ENCODE measurements at places on chromosomes 16 and 17.

DNA sequence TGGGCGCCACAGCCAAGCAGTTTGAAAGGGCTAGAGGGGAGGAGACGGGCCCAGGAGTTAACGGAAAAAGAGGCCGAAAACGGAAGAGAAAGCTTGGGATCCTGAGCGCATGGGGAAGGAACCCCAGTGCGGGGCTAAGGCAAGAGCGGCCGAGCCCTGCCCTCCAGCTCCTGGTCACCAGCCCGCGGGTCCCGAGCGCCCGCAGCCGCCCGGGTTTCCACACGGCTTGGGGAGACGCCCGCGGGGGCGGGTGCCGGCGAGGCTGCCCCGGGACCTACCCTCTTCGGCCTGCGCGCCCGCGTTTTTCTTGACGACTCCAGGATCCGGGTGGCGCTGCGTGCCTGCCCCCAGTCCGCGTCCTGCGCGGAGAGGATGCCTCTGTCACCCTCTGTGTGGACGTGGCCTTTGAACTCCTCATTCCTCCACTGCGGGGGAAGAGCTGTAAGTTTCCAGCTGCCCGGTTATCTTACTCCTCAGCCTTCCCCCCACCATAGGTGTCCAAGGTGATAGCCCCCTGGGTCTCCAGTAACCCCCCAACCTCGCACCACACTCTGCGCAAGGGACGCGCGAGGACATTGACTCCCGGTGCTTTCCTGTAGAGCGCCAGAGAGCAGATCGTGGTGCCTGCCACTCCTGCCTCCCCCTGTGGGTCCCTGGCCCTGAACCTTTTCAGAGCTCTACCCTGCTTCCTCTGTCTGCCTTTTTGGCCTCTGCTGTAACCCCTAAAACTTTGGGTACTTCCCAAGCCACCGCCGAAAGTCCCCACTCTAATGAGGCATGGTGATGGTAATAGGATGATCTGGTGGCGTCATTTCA, 1.7 kb upstream of the CDH11 start:
- DNase-seq, result no peak

GRCh38 chr17:48027322-48027981, 10.1 kb downstream of the COPZ2 start:
- no peak for DNase-seq

GRCh38 chr16:87054856-87055255, 262.3 kb downstream of the C16orf95 start:
- no peak for DNase-seq

DNA sequence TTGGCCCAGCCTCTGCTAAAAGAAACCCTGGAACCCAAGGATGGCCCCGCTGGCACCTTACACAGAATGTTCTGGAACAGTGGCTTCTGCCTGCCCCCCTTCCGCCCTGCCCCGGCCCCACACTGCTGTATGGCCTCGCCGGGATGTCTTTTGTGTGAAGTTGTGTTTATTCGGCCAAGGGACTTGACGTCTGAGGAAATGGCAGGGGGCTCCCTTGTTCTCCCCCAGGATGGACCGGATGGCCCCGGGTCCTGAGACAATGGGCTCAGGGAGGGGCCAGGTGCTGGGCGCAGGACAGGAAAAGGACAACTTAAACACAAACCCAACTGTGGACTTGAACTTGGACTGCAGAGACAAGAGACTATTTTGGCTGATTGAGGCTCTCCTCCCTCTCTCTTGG, 81.6 kb upstream of the GSE1 start:
- DNase-seq, result no peak

DNA sequence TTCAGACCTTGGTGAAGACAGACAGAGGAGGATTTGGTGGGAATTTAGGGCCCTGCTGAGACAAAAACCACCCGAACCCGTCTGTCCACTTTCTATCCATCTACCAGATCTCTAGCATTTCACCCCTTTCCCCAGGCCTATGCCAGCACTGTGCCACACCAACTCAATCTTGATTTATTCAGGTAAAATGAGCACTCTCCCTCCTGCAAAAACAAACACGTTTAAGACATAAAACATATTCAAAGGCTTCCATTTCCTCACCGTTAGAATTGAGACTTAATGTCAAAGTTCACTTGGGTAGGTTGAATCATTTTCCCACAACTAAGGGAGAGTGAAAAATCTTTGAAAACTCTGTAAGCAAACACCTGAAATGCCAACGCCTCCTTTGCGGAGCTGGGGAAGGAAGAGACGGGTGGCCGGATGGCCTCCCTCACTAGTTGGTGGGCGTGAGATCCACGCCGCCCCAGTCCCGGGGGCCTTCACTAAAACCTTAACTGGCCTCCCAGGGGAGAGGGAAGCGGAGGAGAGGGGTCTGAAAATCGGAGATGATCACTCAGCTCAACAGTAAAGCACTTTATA, 862 bp downstream of the DCAKD start:
- DNase-seq, result no peak

GRCh38 chr16:50151756-50152155, 1.4 kb upstream of the TENT4B start:
- no peak for DNase-seq

DNA sequence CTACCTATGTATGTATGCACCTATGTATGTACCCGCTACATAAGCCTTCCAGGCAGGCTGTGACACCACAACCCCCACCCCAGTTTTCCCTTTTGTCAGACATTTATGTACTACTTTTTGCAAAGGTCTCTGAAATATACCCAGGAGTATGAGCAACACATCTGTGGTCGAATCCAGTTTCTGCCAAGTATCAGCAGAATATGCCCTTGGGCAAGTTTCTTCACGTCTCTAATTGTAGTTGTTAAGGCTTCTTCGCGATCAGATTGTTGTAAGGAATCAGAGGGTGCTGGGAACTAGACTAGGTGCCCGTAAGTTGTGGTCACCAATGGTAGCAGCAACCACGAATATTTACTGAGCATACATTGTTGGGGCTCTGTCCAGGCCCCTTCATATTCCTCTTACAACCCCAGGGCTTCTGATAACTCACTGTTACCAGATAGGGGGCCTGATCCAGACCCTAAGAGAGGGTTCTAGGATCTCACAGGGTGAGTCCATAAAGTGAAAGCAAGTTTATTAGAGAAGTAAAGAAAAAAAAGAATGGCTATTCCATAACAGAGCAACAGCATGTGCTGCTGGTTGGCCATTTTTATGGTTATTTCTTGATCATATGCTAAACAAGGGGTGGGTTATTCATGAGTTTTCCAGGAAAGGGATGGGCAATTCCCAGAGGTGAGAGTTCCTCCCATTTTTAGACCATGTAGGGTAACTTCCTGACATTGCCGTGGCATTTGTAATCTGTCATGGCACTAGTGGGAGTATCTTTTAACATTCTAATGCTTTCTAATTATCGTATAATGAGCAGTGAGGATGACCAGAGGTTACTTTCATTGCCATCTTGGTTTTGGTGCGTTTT, 16.6 kb downstream of the NUDT7 start:
- DNase-seq, result no peak

- no peak for DNase-seq
Observed at GRCh38 chr16:89422527-89422904, 67.8 kb downstream of the ANKRD11 start.

- peak; percentile 59 for DNase-seq
Observed at GRCh38 chr17:6639586-6640535, 650 bp downstream of the KIAA0753 start.

GRCh38 chr16:19704321-19705145, 13.5 kb downstream of the KNOP1 start:
- no peak for DNase-seq

GRCh38 chr16:5069854-5070253, 1.8 kb upstream of the ALG1 start:
- no peak for DNase-seq

- peak; percentile 48 for DNase-seq
Observed at GRCh38 chr17:42422412-42422957, 571 bp downstream of the CAVIN1 start.

DNA sequence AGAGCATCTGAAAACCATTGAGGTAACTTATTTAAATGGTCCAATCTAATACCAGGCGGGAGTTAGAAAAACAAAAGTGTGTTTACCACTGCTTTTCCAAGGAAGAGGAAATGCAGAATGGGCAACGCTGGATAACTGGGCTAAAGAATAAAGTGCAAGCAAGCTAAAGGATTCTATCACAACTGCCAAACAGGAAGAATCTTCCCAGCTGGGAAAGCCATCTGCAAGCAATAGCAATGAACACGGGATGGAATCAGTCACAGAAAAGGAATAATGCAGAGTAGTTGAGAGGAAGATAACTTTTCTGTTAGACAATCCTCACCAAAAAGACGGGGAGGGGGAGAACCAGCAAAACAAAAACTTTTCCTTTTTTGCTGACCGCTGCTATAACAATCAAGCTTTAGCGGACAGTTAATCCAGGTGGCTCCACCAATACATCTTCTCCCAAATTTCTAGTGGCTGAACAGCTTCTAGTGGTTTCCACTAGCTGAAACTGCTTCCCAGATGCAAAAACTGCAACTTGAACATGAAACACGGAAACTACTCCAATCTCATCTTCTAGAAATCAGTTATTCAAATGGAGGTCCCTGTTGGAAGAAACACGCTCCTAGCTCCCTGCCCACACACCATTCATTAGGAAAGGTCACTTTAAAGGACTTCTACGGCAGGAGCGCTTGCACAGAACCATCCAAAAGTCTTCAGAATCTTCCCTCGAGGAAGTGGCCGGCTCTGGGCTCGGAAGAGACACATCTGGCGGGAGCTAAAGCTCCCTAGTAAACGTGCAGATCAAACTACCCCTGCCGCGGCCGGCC, 929 bp downstream of the TMEM11 start:
- DNase-seq, result no peak

DNA sequence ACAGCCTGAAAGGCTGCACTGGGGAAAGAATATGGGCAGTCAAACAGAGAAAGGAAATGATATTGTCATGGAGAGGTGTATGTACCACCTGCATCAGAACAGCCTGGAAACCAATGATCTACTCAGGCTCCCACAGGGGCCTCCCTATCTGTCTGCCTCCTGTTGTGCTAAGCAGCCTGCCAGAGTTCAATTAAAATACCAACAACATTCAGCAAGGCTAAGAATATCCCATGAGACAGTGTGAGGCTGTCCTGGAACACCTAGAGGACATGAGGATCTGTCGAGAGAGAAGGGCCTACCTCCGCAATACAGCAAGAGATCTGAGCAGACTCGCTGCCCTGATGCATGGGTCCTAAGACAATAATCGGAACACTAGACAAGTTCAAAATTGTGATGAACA, 8.4 kb downstream of the FXR2 start:
- DNase-seq, result peak; percentile 65

DNA sequence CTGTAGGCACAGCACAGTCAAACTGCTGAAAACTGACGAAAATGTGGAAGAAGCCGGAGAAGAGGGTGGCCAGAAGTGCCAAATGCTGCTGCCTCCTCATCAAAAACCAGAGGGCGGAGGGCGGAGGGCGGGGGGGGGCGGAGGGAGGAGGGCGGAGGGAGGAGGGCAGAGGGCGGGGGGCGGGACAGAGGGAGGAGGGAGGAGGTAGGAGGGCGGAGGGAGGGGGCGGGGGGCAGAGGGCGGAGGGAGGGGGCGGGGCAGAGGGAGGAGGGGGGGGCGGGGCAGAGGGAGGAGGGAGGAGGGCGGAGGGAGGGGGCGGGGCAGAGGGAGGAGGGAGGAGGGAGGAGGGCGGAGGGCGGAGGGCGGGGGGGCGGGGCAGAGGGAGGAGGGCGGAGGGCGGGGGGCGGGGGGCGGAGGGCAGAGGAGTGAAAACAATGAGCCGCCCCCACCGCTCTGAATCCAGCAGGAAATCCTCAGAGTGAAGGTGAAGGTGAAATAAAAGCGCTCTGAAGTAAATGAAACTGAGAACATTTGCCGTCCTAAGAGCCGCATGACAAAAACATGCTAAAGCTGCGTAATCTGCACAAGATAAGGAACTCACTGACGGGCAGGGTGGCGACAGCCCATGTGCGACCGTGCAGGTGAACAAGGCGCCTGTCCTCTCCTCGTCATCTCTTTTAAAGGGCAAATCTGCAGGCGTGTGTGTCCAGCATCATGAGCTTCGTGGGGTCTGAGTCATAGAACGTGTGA, 22.6 kb upstream of the CBFA2T3 start:
- peak; percentile 12 for DNase-seq

GRCh38 chr17:81994593-81995462, 17.4 kb downstream of the ASPSCR1 start:
- no peak for DNase-seq

GRCh38 chr17:81514489-81514738, 1.8 kb upstream of the ACTG1 start:
- DNase-seq, result no peak

DNA sequence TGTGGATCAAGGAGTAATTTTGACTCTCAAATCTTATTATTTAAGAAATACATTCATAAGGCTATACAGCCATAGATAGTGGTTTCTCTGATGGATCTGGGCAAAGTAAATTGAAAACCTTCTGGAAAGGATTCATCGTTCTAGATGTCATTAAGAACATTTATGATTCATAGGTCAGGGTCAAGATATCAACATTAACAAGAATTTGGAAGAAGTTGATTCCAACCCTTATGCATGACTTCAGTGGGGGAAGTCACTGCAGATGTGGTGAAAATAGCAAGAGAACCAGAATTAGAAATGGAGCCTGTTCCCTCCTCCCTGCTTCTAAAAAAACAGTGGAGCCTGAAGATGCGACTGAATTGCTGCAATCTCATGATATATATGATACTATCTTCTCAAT, 36.6 kb upstream of the HNF1B start:
- no peak for DNase-seq

GRCh38 chr17:63232565-63233310, 213.4 kb downstream of the CYB561 start:
- no peak for DNase-seq

- DNase-seq, result no peak
Observed at GRCh38 chr17:34226744-34227034, 28.4 kb upstream of the CCL2 start.

- DNase-seq, result no peak
Observed at GRCh38 chr16:10613785-10614485, 33.5 kb upstream of the EMP2 start.

GRCh38 chr17:56694825-56695224, 101.3 kb downstream of the NOG start:
- DNase-seq, result no peak

GRCh38 chr17:38685491-38685890, 10.7 kb upstream of the EPOP start:
- no peak for DNase-seq

DNA sequence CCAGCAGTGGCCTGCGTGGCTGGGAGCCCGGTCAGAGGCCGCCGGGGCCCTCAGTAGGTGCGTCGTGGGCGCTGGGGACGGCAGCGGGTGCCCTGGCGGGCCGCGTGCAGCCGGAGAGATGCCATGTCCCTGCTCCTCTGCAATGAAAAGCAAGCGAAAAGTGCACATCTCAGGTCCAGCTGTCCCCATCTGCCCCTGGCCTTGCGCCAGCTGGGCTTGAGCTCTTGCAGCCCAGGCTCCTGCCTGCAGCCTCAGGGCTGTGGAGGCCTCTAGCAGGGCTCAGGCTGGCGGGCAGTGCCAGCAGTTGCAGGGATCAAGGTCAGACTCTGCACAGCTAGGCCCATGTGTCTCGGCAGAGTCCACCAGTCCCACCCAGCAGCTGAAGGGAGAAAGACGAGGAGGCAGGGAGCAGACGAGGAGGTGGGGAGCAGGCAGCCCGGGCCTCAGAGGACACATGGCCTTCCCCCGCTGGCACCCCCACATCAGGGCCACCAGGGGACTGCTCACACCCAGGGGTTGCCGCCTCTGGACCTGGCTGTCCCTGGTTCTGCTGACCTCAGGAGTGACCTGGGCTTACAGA, 11.2 kb downstream of the SLC16A3 start:
- DNase-seq, result no peak

GRCh38 chr17:28057731-28058246, 15.3 kb downstream of the NLK start:
- DNase-seq, result no peak
